IMR-90 (cell line): ENCODE measurements at places on chromosomes 5 and 9.
A peak's percentile ranks its signal among the peaks of the same experiment; 100 is the strongest.

DNA sequence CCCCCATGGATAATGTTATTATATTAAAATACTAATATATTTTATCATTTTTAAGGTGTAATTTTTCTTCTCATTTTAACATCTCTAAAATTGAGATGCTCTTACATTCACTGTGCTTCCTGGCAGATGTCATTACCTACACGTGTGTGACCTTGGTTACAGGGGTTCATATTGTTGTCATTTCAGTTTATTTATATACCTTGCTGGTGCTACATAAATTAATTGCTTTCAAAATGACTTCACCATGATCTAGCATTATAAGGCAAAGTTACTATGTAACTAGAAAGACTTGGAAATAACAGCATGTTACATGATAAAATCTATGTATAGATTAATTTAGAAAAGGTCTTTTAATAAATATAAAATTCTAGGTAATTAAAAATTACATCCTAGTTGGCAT is 60.9 kb downstream of the ARHGEF28 start:
- no peak for DNase-seq

- DNase-seq, result peak; percentile 15
These were observed 36.0 kb downstream of the SARDH start for GRCh38 chr9:133701981-133702797.

DNA sequence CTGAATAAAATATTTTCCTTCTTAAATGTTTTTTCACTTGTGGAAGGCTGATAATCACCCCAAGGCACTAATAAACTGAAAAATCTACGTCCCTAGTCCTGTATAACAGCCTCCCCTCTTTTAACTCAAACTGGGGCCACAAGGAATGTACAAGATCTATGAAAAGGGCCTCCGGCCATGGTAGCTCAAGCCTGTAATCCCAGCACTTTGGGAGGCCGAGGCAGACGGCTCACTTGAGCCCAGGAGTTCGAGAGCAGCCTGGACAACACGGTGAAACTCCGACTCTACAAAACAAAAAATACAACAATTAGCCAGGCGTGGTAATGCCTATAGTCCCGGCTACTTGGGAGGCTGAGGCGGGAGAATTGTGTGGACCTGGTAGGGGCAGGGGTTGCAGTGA is 23.6 kb downstream of the RNF145 start:
- DNase-seq, result no peak

GRCh38 chr5:28516722-28517121 is 1478.3 kb upstream of the CDH9 start:
- DNase-seq, result no peak

DNA sequence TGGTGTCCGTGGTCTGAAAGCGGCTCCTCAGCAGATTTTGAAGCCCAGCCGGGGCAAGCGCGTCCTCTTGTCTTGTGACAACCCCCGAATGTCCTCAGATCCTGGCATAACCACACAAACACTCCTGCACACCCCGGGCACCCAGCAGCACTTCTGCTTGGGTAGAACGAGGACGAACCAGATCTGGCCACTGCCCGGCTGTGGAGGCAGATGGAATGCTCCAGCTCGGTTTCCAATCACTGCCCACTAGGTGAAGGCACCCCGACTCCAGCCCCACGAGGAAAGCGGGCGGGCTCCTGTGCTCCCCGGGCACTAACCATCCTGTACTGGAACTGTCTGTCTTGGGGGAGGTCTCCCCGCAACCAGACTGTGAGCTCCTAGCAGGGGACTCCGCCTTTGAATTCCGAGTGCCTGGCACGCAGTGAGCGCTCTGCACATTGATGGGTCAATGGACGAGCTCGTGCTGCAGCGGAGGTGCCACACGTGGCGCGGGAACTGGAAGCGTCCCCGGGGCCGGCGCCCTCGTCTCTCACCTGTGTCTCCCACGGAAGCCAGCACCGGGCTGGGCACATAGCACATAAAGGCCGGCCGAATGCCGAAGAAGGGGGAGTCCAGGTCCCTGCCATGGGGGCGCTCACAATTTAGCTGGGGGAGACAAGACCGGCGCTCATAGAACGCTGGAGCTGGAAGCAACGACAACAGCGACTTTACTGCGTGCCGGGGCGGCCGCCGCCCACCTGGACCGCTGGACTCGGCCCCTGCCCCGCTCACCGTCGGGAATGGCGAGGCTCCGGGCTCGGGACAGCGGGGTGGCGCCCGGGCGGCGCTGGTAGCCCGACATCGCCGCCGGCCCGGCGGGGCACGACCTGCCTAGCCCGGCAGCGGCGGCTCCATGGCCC is 608 bp downstream of the ENTR1 start:
- DNase-seq, result peak; percentile 22

DNA sequence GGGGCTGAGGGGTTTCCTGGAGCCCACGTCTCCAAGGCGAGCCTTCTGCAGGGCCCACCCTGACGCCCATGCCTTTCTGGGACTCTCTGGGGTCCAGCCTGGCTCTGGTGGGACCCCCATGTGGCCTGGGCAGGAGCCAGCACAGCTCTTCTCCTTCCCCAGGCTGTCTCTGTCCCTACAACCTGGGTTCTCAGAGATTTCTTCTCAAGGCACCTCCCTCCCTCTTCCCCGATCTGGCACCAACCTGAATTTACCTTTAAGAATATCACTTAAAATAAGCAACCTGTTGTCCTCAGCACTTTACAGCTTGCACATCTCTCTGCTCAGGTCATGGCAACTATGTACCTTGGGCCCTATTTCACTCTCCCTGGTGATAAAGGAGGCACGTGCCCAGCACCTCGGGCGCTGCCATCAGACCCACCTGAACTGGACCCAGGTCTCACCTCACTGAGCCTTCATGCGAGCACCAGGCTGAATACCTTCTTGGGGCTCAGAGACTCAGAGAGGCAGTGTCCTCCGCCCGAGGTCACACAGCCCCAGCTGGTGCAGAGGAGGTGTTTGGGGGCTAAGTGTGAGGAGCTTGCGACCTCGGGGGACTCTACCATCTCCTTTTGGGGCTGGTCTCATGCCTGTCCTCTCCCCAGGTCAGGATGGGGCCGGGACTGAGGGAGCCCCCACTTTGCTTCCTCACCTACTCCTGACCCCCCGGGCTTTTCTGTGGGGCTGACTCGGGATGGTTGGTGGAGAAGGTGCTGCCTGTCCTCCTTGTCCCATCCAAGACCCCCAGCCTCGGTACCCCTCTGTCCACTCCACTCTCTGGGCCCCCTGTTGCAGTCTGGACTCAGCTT is 217.7 kb downstream of the C9orf50 start:
- no peak for DNase-seq

- no peak for DNase-seq
These were observed 797.2 kb downstream of the EFNA5 start for GRCh38 chr5:106873568-106873967.

DNA sequence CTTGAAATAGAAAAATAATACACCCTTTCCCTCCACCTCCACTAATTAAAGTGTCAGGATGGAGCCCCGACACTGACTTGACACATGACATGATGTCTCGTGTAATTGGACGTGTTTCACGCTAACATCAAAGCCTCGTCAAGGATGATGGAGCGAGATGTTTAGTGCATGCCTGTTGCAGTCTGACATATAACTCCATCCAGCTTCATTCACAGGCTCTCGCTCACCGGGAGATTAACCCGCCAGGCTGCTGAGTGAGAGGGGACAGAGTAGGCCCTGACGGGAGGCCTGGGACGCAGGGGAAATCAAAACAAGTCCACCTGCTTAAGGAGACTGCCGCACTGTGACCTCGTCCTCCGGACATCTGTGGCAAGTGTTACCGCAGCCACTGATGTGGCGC is 263.5 kb downstream of the SLIT3 start:
- DNase-seq, result no peak

DNA sequence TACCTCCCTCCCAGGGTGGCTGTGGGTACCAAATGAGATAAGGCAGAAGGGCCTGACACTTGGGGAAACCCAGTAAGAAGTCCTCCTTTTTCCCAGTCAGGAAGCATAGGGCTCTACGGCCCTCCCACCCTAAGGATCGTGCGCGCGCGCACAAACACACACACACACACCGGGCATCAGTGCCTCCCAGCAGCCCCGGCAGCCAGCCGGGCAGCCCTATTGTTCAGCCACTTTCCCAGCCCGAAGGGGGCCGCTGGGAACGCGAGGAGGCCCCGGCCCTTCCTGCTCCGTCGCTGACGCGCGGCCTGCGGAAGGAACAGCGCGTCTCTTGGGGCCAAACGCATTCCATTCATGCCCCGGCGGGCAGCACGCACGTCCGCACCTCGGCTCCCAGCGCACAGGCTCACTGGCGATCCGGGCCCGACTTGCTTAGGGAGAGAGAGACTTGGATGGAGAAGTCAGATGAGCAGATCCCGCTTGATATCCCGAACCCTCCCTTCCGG is 22.6 kb downstream of the DUSP1 start:
- no peak for DNase-seq

- no peak for DNase-seq
These were observed 2.9 kb upstream of the NPDC1 start for GRCh38 chr9:137048655-137049543.

GRCh38 chr5:32135086-32135485 is 39.0 kb downstream of the GOLPH3 start:
- no peak for DNase-seq

DNA sequence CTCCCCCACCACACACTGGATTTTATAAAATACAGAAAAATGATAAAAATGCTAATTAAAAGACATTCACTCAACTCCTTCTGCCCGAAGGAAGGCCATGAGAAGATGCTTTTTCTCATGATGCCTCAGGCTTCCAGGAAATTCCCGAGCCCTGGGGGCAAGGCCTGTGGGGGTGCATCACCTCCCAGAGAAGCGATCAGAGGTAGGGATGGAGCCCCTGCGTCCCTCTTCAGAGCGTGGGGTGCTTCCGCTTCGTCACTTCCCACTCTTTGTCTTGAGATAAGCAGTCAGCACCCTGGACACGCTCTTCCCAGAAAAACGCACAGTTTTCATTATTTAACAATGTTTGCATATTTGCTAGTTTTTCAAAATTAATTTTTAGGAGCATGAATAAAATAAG is 33.3 kb upstream of the SH3PXD2B start:
- no peak for DNase-seq

GRCh38 chr5:105565531-105565930 is 2002.9 kb upstream of the NUDT12 start:
- DNase-seq, result no peak

GRCh38 chr5:170681013-170681433 is 102.5 kb upstream of the GABRP start:
- peak; percentile 28 for DNase-seq

GRCh38 chr5:90866333-90866732 is 307.7 kb downstream of the ADGRV1 start:
- DNase-seq, result peak; percentile 28

DNA sequence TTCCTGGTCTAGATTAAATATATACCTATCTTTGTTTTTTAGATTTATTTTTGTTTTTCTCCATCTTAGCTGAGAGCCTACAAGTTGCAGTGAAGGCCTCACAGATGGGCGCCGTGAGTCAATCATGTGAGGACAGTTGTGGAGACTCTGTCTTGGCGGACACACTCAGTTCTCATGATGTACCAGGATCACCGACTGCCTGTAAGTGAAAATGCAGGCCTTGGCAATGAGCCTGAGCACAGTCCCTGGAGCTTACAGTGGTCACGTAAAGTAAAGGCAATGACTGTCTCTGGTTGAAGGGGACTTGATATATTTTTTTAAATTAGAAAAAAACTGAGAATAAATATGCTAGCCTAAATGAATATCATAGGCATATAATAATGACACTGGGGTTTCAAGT is 271.9 kb downstream of the ARHGEF28 start:
- no peak for DNase-seq

DNA sequence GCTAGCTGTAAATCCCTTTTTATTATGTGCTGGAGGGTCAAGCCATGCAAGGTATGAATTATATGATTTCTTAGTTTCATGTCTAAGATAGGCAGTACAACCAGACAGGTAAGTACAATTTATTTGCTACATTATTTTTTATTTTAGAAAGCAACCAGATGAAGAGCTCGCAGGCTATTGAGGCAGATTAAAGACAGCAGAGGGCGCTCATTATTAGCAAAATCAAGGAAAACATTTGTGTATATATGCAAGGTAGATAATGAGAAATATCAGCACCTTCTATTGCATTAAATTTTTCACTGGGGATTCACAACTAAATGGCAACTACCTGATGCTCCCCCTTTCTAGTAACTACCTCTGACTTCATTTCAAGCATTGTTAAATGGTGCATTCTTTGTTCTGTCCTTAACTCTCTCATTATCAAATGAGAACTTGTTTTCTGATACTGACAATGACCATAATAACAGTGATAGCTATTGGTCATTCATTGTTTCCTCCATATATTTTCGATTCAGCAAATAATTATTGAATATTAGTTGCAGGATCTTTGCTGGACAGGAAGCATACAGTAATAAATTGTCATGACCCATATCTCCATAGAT is 8.6 kb downstream of the SCGB3A2 start:
- peak; percentile 35 for DNase-seq

- DNase-seq, result no peak
These were observed 326.6 kb downstream of the EBF1 start for GRCh38 chr5:158773161-158773560.

DNA sequence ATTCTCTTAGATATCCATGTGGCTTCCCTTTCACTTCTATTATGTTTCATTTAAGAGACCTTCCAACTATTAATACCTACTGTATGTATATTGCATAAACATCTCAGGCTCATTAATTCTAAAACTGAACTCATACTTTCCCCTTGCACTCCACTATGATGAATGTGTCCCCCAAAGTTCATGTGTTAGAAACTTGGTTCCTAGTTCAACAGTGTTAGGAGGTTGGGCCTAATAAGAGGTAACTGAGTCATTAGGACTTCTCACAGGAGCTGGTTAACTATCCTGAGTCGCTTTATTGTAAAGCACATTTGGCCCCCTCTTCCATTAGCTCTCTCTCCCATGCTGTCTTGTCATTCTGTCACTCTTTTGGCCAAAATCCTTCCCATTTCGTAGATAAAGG is 22.0 kb downstream of the ANKHD1 start:
- DNase-seq, result no peak

DNA sequence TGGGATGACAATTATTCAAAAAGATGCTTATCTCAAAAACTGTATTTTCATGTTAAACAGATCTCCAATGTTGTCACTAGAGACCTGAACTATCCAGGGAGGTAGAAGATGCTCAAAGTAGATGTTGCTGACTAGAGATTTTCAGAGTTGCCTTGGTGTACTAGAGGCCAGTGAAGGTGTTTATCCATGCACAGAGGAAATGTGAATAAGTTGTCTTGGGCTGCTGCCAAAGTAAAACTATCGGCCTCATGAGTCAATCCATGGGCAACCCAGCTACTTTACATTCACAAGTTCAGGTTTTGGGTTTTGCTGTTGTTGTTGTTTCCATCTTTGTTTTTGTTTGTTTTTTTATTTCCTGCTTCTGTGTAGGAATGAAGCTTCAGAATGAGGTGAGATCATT is 141.1 kb upstream of the RANBP3L start:
- peak; percentile 37 for DNase-seq
